Right ventricle myocardium inferior (tissue), 1 donor: ENCODE measurements at places on chromosomes 5 and 9. TPM values are rescaled to one million over a fixed set of nuclear protein-coding genes. Genes with fewer than 3 reads are reported as not detected.
A peak's percentile ranks its signal among the peaks of the same experiment; 100 is the strongest.

DNA sequence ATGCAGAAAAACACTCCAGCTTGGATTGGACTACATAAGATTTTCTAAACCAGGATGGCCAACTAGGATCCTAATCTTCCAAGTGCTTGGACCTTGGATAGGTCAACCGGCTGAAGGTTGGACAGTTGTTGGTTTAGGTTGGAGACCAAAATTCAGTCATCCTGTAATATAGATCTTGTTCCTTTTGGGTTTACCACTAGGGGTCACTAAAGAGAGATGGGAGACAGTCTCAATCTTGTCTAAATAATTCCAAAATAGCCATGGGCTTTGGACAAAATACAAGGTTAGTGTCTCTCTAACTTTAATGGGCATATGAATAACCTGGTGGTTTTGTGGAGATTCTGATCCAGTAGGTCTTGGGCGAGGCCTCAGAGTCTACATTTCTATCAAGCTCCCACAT, 148.7 kb upstream of the ERCC6L2 start:
- no peak for DNase-seq

Gene PCDHB10
- 0.84 TPM for total RNA-seq

Gene LEAP2
- 1.1 TPM for total RNA-seq

- DNase-seq = peak; percentile 28
These were observed 566.4 kb downstream of the EFNA5 start for GRCh38 chr5:107104040-107104995.

DNA sequence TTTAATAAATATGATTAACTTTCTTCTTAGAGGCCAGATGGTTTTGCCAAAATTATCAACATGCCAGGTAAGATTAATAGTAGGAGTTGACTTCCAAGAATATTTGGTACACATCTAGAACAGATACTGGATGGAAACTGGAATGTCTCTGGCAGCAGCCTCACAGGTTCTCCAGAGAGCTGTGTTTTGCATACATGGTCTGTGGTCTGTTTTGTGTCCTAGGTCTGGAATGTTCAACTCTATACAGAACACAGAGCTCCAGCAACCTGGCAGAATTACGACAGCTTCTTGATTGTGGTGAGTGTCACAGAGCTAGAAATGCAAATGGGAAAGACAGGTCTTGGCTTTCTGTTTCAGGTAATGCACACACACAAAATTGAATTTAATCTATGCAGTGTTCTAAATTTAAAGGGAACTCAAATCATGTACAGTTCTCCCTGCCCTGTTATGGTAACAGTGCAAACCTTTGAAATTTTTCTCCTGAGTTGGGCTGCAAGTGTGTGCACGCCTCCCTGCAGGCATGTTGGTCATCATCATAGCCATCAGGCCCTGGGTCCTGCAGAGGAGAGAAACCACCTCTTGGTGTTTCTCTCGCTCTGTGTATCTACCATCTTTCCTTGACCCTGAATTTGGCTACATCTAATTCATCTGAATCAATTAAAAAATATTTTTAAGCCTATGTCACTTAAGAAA, 58.3 kb downstream of the PIK3R1 start:
- DNase-seq = no peak

DNA sequence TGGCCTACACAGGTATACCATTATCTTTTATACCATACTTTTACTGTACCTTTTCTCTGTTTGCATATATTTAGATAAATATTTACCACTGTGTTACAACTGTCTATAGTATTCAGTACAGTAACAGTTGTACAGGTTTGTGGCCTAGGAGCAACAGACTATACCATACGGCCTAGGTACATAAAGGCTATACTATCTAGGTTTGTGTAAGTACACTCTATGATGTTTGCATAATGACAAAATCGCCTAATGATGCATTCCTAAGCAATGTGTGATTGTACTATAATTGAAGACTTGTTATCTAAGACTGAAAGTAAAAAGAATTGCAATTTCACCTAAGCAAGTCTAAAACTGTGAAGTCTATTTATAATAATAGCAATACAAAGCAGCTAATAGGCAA, 3.9 kb downstream of the C9orf72 start:
- no peak for DNase-seq

GRCh38 chr5:38468202-38468673, 88.2 kb downstream of the LIFR start:
- DNase-seq = no peak

Gene ANKRD20A1
- total RNA-seq = 1.7 TPM

GRCh38 chr5:39428640-39429039, 3.9 kb upstream of the DAB2 start:
- no peak for DNase-seq

DNA sequence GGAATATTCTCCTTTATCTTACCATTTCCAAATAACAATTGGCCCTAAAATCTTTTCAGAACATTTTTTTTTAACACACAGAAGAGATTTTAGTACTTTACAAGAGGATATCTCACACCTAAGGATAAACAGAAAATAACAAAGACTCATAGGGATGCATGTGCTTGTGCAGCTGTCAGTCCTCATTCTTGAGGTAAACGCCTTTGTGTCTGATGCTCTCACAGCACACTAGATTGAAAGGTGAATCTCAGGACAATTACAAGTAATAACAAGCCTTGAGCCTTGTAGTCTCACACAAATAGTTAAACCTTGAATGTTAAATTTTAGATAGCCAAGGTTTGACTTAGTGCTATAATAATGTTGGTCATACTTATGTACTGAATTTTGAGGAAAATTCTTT, 439.2 kb downstream of the PTPRD start:
- no peak for DNase-seq

Gene IL4
- total RNA-seq = not detected

- no peak for DNase-seq
These were observed 1.5 kb downstream of the SPAAR start for GRCh38 chr9:35910613-35911359.

Gene FOXD4L4
- not detected for total RNA-seq

Gene SPTLC1
- total RNA-seq = 22.0 TPM

DNA sequence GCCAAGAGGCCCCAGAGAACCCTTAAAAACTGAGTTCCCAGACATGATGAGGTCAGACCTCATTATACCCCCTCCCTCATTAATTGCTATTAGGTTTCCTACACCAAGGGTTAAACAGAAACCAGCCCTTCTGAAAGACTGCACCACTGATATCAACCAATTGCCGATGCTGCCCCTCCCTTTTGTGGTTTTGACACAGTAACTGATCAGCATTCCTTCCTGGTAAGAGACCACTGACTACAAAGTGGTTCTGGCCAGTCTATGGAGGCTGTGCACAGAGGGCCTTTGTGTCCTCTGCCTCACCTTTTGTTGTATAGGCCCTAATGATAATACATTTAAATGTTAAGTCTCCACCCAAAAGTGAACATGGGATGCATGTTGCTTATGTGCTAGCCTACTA, 201.5 kb downstream of the FRMD3 start:
- DNase-seq = no peak

Gene NTRK2
- total RNA-seq = 8.2 TPM

DNA sequence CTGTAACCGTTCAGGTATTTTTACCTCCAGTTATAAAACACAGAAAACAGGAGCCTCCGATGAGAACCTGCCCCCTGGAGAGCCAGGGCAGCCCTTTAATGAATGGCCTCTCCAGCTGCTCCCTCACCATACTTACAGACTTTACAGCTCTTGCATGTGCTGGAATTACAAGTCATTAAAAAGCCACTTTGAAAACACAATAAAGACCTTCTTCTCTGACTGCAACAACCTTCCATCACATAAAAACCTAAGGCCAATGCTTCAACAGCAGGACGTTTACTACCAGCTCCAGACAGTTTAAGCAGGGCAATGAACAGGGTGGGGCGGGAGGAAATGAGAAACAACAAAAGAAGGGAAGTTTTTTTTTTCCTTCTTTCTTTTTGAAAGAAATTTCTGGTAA, 213.8 kb downstream of the MLLT3 start:
- DNase-seq = no peak

Gene CDH12
- total RNA-seq = not detected

Gene MARVELD2
- total RNA-seq = 1.5 TPM

DNA sequence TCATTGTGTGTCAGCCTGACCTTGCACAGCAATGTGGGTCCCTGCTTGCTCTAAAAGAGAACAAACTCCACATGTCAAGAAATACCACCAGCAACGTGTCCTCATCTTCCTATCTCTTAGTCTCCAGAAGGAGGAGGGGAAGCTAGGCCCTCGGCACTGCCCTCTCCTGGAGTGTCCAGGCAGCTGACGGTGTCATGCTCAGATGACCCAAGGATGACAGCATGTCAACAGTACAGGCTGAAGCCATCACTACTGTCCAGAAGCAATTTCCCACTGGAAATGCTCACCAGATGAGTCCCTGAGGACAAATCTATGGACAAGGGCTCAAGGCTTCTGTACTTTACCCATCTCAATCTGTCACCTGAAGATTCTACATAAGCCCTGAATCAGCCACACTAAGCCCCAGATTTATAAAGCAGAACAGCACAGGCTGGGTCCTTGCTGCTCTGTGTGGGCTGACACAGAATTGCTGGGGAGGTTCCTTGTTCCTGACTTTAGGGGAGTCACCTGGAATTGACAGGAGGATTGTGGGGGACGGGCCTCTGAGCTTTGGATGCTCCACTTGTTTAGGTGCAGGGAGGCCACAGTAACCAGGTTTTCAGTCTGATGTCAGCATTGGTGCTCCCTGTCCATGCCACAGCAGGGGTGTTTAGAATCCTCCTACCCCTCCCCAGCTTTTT, 210.2 kb downstream of the DAB2IP start:
- DNase-seq = no peak

DNA sequence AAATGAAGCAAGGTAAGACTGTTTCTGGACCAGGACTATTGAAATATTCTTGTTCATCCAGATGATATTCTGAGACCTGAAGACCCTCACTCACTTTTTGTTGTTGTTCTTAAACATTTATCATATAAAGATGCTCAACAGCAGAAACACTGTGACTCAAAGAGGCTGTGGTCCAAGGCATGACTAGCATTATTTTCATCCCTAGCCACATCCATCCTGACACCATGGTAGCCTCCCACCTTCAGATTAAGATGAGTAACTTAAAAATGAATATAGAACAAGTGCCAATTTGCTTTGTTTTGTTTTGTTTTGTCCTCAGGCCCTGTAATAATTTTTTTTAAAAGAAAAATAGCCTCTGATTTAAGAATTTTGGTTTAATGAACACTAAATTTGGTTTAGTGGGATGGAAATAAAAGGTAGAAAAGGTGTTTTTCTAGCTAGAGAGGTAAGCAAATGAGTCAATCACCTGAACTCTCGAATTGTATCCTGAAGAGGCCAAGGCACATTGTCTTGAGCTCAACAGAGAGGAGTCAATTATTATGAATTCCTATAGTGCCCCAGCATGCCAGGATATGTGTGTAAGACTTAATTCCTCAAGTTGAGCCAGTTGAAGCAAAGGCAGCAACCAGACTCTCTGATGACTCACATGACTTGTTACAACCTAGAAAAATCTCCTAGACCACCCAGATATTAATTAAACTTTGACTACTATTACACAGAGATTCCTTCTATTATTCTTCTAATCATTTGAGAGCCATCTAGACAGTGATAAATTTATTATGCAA, 380.1 kb upstream of the TUSC1 start:
- DNase-seq = no peak

DNA sequence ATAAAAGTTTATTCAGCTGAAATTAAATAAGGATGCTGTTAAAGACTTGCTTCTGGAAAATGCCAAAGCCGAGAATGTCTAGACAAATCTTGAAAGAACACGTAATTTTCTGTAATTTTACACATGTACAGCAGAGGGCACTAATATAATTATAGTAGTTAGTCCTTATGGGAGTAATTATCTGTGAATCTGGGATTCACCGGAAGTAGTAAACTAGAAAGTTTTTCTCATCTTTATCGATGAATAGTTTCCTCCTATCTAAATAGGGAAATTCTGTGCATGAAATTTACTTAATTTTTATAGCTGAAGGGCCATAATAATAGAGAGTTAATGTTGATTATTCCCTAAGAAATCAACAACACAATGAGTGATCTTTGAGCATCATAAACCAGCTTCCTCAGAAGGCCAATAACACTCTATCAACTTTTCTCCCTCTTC, 18.4 kb upstream of the CNTLN start:
- no peak for DNase-seq

- DNase-seq = no peak
These were observed 17.5 kb downstream of the IRF1 start for GRCh38 chr5:132473019-132473531.

- no peak for DNase-seq
These were observed 149.4 kb upstream of the TUSC1 start for GRCh38 chr9:25827626-25828025.

Gene PCSK1
- 0.05 TPM for total RNA-seq

DNA sequence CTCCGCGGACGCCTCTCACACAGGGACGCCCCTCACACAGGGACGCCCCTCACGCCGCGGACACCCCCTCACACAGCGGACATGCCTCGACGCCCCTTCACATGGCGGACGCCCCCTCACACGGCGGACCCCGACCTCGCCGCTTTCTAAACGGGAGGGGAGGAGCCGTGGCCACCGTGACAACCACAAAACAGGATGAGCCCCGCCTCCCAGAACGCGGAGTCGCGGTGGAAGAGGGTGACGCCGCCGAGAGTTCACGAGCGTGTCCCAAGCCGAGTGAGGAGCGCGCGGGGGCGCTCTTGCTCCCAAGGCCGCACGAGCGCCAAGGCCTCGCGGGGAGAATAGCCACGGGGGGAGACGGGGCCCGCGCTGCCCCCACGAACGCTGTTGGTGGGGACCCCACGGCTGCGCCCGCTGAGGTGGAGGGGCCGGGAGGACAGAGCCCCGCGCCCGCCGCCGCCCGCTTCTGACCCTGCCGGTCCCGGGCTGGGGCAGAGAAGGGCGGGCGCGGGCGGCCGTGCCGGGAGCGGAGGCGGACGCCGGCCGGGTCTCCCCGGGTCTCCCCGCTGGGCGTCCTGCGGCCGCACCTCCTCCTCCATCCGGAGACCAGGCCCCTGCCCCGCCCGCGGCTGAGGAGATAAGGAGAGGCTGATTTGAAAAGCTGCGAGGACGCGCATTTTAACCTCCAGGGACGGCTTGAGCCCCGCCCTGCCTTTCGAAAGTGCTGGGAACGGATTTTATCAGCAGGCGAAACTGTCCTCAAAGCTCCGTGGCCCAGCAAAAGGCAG, 3.9 kb upstream of the NKD2 start:
- peak; percentile 92 for DNase-seq

DNA sequence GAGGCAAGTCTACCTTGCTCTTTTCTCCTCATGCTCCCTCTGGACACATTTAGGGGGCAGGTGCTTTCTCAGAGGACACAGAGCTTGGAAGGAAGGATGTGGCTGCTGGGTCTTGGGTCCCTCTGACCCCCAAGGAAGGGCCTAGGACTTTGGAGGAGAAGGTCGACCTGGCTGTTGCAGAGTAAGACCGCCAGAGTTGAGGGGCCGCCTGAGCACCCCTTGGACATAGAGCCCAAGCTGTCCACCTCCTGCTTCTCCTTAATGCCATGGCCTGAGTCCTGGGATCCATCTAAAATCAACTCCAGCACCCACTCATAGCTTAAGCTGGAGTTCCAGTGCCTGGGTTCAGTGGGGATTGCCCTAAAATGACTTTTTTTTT, 20.6 kb downstream of the LAMC3 start:
- no peak for DNase-seq

Gene FOXD4L3
- total RNA-seq = not detected

DNA sequence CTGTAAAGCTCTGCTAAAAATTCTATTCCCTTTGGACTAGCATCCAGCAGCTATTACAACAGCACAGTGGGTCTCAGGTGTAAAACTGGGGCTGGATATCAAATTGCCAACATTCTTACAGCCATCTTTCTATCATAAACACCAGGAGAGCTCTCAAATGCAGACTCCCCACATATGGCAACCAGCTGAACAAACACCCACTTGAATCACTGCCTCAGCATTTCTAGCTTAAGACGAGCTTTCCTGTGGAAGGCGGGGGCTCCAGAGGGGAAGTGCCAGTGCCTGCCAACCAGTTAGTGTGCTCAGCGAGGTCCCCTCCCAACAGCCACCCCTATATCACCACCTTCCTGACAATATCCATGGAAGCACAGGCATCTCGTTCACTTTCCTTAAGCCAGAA, 62.2 kb downstream of the IPPK start:
- DNase-seq = no peak

Gene PANK3
- total RNA-seq = 23.8 TPM

Gene SRA1
- total RNA-seq = 29.4 TPM
